ENCODE measurements at places on chromosomes 7 and 10.

DNA sequence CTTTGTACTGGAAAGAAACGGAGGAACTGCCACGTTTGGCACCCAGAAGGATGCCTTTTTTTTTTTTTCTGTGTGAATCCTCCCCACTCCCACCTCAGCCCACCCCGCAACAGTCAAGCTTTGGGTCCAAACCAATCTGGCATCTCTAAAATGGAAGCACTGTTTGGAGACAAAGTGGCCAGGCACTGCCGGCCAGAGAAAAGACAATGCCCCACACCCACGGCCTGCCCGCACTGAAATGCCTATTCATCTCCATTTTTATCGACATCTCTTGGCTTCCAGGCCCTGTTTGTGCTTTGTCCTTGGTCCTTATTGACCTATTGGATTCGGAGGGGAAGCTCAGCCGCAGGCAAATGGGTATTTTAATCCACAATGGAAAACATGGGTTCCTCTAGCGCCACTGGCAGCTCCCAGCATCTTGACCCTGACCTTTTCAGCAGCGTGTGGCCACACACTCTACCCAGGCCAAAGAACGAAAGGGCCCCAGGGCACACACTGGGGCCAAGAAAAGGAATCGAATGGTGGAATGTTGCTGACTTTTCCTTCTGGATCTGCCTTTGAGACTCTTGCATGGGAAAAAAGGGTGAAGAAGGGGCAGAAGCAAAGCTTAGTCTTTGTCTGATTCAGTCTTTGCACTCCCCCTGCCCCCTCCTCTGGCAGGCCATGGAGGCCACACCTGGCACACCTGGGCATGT is 162.6 kb upstream of the CDCA7L start:
- no peak for DNase-seq

- no peak for DNase-seq
Measured at GRCh38 chr10:86967481-86967941, 771 bp upstream of the ADIRF start.

DNA sequence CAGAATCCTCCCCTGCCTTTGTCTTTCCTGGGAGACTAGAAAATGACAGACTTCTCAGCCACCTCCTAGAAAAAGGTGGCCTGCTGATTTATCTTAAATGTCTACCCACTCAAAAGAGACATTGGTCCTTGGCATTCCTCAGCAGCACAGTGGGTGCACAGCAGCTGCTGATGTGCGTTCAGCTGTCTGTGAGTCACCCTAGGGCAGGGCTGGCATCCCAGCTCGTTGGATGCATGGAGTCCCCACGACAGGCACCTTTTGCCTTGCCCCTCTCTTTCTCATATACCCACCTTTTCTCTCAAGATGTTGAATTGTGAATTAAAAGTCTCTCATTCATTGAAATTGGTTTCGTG is 113.0 kb downstream of the DOCK1 start:
- DNase-seq, result no peak

GRCh38 chr7:18590744-18591340 is 95.3 kb downstream of the HDAC9 start:
- DNase-seq, result no peak

DNA sequence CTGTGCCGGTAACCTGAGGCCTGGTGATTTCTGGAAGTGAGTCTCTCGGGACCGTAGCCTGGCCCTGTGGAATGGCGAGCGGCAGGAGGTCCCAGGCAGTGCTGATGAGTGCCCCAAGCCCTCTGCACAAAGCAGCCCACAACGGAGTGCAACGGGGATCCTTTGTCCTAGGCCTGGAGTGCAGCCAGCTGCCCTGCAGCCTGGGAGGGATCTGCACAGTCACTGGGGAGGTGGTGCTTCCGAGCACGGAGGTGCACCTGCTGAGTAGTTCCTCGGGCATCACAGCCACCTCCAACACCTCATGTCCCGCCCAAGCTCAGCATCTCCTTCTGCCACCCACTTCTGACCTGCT is 162.8 kb upstream of the ZMIZ1 start:
- DNase-seq, result no peak

DNA sequence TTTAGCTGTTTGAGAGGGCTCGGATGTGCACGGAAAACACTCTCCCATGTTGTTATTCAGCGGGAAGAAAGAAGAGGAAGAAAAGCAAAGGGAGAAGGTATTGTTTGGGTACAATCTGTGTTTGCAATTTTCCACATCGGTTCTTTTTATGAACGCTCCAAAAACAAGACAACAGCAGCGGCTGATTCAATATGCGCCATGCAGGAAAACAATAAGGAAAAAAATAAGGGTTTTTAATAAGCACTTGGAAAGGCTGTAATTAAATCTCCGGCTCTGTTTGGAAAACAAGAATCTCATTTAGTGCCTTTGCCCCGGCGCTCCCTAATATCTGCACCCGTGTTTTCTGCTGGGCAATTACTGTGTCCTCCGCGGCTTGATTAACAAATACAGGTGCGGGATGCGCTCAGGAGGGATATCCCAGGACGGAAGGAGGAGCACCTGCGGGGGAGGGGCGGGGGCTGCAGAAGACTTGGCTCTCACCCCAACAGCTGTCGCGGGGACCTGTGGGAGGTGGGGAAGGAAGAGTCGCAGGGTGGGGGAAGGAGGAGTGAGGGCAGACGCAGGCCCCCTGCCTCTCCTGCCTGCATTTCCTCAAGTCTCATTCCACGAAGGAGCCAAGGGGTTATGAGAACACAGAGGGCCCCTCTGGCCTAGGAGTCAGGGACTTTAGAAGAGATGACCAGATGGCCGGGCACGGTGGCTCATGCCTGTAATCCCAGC is 181.5 kb upstream of the PODXL start:
- no peak for DNase-seq

- DNase-seq, result peak; percentile 76
Measured at GRCh38 chr7:102425639-102426267, 7.6 kb upstream of the ORAI2 start.

DNA sequence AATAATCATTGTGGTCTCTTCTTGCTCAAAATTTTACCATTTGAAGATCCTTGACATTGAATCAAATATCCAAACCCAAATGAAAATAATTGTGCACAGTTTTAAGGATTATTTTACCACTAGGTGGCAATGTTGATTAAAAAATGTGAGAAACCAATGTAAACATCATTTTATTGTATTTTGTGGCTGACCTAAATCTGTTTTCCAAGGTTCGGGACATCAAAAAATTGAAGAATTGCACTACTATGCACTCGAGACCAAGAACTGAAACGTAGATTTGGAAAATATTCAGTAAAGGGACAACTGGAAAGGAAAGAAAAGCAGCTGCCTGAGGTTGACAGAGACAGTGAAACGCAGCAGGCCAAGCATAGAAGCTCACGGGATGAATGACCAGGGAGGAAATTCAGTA is 259.3 kb downstream of the SNX13 start:
- DNase-seq, result no peak

DNA sequence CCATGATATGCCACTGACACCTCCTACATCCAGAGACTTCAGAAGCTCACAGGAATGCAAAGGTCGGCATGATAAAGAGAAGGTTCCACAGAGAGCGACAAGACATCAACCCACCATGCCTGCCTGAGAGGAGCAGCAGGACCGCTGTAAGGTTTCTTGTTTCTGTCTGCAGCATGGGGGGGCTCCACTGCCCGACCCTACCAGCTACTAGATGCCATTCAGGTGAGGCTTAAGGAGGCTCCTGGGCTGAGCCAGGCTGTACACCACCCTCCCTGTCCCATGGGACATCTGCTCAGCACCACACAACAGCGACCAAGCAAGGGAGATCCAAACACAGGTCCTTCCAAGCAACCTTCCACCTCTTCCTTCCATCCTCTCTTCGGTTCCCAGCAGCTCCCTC is 234.6 kb downstream of the TNS3 start:
- no peak for DNase-seq

DNA sequence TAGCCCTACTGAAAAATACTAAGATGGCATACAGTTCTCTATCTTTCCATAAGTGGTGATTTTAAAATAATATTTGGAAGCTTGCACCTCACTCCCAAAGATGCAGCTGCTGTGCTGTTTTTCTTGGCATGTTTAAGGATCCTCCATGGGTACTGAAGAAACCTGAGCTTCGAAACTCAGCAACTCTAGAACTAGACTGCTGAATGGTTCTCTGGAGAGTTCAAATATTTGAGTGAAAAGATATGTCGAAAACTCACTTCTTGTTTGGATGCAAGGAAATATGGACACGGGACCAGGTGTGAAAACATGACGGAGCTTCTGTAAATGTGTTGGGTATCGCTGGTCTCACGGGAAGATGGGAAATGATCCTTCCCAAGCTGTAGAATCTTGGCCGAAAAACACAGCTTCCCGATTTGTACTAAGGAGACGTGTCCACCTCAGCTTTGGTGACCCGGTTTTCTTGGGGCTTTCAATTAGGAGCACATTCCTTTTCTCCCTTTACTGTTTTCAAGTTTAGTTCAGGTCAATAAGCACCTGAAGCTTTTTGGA is 543.8 kb upstream of the NRP1 start:
- DNase-seq, result no peak

GRCh38 chr7:18572154-18572553 is 76.6 kb downstream of the HDAC9 start:
- no peak for DNase-seq

GRCh38 chr7:14123923-14124322 is 134.5 kb upstream of the ETV1 start:
- DNase-seq, result no peak

DNA sequence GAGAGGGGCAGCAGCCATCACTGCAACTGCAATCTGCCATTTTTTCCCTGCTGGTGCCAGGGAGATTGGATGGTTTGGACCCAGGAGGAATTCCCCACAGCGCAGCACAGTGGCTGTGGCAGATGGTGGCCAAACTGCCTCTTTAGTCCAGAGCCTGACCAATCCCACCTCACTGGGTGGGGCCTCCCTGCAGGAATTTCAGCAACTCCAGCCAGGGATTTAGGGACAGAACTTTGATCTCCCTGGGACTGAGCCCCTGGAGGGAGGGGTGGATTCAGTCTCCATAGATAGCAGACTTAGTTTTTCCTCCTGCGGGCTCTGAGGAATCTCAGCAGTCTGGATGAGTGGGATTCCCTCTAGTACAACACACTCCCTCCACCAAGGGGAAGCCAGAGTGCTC is 179.7 kb upstream of the WDR11 start:
- no peak for DNase-seq

DNA sequence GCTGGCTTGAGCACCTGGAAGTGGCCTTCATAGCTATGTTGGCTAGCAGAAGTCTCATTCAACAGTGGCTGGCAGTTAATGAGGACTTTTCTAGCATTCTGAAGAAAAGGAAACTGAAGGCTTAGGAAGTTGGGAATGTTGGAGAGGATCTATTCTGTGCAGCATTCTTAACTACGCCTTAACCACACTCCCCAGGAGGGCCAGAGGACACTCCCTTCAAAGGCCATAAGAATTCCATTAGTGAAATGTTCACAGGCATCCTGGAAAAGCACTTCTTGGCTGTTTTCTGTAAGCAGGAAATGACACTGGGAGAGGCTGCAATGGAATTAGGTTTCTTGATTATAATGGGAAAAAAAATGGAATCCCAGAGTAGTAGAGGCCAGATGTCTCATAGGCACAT is 188.9 kb downstream of the ARHGAP12 start:
- DNase-seq, result no peak

GRCh38 chr7:135189221-135189662 is 18.7 kb upstream of the CYREN start:
- DNase-seq, result no peak

DNA sequence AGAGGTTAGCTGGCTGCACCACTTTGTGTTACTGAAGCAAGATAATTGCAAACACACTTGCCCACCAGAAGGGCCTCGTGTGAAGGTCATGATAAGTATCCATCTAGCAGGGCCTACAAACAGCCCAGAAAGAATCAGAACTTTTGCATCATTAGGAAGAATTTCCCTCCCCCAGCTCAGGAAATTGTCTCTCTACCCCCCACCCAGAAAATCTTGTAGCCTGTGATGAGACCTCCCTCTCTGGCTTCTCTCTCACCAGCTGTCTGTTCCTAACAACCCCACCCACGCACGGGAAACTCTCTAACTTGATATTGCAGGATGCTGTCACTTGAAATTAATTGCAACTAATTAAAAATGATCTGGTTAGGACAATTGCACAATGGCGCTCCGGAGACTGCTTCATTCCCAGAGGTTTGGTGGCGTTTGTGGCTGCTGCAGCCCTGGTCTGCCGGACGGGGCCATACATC is 34.5 kb downstream of the ZNF503 start:
- DNase-seq, result no peak

GRCh38 chr7:133773601-133774000 is 353.5 kb upstream of the LRGUK start:
- no peak for DNase-seq

- DNase-seq, result no peak
Measured at GRCh38 chr7:117282239-117282812, 40.5 kb downstream of the WNT2 start.

- DNase-seq, result no peak
Measured at GRCh38 chr10:76866841-76867586, 770.6 kb downstream of the KCNMA1 start.

Data from stimulated activated CD8-positive, alpha-beta memory T cell treated with anti-CD3 and anti-CD28 coated beads, Interleukin-2, amount 100 ng/mL, for 48 hours (primary cell).